Fibroblast of mammary gland (primary cell): ENCODE measurements at places on chromosomes 5 and 9.

- no peak for DNase-seq
Observed at GRCh38 chr5:172846677-172847076, 12.6 kb downstream of the ERGIC1 start.

DNA sequence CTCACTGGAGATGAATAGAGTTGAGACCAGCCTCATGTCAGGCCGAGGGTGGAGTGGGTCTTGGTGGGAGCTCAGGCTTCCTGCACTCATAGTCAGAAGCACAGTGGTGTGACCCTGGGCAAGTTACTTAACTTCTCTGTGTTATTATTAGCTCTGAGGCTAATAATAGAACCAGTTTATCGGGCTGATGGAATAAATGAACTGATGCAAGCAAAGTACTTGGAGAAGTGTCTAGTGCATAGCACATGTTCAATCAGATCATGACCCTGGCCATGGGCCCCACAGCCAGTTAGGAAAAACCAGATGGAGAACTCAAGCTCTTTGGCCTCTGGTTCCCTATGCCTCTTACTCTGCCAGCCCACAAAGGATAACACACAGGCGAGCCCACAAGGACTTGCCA lies 45.3 kb upstream of the OSMR start:
- DNase-seq = no peak

- DNase-seq = peak; percentile 33
Observed at GRCh38 chr9:129500161-129500862, 120.6 kb downstream of the C9orf50 start.

GRCh38 chr5:137627706-137628105 lies 108.2 kb downstream of the KLHL3 start:
- DNase-seq = no peak

GRCh38 chr5:135124128-135124527 lies 90.1 kb upstream of the PITX1 start:
- no peak for DNase-seq

- no peak for DNase-seq
Observed at GRCh38 chr5:118095115-118095514, 893.2 kb downstream of the DTWD2 start.

DNA sequence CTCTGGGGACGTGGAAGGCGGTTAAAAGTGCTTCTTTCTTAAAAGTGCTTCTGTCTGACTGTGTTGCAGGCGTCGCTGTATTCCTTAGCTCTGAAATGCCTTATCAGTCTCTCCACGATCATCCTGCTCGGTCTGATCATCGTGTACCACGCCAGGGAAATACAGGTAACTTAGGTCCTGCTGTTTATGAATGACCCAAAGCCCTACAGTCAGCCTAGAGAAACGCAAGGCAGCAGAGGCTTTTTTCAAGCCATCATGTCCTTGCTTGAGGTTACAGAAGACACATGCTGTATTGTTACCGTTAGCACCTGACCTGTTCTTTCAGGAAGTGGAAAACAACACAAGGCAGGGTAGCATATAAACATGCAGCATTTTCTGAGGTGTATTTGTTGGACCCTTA lies 2.0 kb downstream of the KCNN2 start:
- no peak for DNase-seq

GRCh38 chr9:71681708-71682272 lies 86.5 kb downstream of the CEMIP2 start:
- DNase-seq = peak; percentile 70

GRCh38 chr9:87259543-87260518 lies 237.8 kb upstream of the DAPK1 start:
- peak; percentile 75 for DNase-seq

GRCh38 chr9:96350866-96351265 lies 32.6 kb downstream of the SLC35D2 start:
- DNase-seq = no peak

DNA sequence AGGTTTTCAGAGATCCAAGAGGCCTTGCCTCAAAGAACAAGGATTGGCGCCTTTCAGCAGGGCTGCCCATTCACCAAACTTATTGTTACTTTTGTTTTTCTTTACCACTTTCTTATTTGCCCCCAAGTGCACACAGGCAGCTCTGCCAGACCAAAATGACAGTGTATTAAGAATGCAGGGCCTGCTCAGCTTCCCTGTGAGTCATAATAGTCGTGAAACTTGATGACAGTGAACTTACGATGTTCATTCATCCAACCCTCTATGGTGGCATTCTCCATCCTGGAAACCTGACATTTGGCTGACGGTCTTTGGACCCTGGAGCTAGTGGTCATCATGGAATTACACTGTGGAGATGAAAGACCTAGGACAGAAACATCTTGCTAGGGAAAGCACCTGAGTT lies 44.3 kb downstream of the UBE2QL1 start:
- no peak for DNase-seq

DNA sequence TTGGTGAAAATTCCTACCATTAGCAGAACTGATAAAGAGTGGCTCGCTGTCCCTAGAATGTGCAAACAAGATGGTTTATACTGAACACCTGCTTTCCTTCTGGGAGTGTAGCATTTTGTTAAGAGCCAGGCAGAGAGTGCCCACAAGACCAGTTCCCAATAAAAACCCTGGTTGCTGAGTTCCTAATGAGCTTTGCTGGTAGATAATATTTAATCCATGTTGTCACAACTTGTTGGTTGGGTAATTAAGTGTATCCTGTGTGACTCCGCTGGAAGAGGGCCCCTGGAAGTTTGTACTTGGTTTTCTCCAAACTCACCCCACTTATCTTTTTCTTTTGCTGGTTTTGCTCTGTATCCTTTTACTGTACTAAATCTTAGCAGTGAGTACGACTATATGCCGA lies 39.5 kb upstream of the GOLGA1 start:
- no peak for DNase-seq

DNA sequence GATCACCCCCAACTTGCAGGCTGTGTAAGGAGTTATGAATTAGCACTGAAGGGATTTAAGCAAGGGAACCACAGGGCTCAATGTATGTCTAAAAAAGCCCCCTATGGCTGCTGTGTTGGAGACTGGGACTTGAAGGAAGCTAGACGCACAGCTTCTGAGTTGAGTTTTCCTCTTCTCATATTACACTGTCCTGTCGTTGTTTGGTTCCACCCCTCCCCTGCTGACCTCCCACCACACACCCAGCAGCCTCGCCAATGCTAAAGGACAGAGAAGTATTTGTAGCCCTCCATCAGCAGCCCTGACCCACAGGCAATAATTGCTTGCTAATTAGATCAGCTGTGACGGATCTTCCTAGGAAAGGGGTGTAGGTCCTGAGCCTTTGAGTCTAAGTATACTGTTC lies 15.1 kb upstream of the CARTPT start:
- no peak for DNase-seq

DNA sequence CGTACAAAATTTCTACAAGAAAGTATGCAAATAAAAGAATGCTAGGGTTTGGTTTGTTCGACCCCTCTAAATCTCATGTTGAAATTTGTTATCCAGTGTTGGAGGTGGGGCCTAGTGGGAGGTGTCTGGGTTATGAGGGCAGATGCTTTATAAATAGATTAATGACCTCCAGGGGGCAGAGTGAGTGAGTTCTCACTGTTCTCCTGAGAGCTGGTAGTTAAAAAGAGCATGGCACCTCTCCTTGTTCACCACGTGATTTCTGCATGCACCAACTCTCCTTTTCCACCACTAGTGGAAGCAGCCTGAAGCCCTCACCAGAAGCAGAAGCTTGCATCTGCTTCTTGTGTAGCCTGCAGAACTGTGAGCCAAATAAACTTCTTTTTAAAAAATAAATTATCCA lies 50.4 kb upstream of the FAM170A start:
- DNase-seq = peak; percentile 41

- DNase-seq = peak; percentile 49
Observed at GRCh38 chr5:172714491-172715420, 56.2 kb downstream of the DUSP1 start.

DNA sequence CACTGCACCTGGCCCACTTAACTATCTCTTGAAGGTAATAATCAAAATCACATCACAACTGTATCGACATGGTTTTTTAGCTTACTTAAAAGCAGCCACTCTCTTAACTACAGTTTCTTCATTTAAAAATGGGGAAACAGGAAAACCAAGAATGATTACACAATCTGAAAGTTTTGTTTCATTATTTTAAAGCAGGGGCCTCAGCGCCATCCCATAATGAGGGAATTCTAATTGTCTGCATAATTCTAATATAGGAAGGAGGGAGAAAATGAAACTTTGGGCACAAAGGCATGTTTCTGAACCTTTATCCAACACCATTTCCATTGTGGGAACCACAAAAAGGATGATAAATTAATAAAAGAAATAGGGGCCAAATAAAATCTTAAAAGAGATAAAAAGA lies 7.6 kb downstream of the HACD4 start:
- DNase-seq = no peak

DNA sequence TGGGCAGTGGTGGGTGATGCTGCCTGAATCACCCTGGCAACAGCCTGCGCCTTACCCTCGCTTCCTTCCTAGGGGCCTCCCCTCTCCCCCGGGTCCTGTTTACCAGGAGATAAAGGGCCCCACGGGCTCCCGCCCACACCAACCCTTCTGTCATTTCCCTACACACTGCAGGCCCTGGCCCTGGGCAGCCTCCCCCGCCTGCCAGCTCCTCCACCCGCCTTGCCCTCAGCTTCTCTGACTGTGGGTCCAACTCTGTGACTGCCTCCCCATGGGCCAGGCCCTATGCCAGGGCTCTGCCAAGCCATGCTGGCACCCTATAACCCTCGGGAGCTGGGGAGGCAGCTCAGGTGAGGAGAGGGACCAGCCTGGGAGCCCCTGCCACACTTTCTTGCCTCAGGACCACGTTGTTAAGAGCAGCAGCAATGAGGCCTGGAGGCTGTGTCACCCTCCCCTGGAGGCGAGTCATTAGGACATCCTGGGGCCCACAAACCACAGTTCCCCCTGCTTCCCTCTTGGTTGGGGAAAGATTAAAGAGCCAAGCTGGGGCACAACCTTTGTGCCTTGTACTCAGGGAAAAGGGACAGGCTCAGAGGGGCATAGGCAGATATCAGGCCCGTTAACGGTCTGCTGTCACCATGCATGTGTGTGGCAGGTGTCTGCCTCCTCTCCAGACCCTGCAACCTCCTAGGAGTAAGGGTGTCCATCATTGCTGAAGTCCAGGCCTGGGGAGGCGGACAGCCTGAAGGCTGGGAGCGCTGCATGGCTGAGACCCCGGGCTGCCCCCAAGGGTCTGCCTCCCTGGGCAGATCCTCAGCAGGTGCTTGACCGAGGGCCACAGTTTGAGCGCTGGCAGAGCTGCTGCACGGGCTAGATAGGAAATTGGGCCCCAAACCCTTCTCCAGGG lies 2.8 kb downstream of the MGAT4B start:
- peak; percentile 40 for DNase-seq

- DNase-seq = peak; percentile 5
Observed at GRCh38 chr5:114657342-114658130, 295.7 kb downstream of the KCNN2 start.

- no peak for DNase-seq
Observed at GRCh38 chr9:15163931-15164330, 143.1 kb downstream of the TTC39B start.

DNA sequence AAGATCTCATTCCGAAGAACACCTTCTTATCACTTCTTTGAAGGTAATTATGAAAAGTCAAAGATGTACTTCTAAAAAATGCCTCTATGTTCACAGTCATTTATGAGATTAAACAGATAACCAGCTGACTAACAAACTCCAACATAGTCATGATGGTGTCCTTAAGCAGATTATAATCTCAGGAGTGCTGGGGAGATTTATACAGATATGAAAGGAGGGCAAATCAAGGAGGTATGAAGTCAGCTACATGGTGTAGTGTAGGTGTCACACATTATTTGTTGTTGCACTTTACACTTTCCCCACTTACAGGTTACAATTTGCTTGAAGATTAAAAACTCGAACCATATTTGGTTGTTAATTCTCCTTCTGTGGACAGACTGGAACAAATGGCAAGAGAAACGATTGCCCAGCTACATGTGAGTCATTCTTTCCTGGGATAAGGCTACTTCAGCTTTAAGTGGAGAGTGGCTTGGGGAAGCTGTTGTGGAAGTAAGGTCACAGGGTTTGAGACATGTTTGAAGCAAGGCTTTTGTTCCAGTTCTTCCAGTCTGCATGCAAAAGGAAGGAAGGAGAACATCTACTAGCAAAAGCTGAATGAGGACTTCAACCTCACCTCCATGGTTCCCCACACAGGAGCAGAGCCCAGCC lies 320.1 kb downstream of the ADGRV1 start:
- DNase-seq = peak; percentile 43

DNA sequence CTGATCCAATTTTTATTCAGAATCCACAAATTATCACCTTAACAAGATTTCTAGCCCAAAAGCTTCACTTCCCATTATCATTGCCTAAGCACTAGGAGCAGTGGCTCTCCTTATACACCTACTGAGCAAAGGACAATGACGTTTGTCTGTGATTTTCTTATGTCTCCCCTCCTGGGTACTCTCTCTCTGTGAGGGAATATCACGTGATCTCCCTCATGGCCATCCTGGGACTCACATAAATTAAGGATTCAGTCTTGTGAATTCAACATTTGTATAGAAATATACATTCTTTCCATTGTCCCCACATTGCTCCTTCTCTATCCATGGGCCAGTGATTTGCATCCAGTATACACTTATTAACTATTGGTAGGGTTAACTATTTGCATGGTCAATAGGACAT lies 476.5 kb downstream of the PLK2 start:
- no peak for DNase-seq

GRCh38 chr5:32475334-32476097 lies 31.0 kb upstream of the ZFR start:
- DNase-seq = no peak

GRCh38 chr5:166540156-166540555 lies 1751.3 kb upstream of the WWC1 start:
- no peak for DNase-seq

DNA sequence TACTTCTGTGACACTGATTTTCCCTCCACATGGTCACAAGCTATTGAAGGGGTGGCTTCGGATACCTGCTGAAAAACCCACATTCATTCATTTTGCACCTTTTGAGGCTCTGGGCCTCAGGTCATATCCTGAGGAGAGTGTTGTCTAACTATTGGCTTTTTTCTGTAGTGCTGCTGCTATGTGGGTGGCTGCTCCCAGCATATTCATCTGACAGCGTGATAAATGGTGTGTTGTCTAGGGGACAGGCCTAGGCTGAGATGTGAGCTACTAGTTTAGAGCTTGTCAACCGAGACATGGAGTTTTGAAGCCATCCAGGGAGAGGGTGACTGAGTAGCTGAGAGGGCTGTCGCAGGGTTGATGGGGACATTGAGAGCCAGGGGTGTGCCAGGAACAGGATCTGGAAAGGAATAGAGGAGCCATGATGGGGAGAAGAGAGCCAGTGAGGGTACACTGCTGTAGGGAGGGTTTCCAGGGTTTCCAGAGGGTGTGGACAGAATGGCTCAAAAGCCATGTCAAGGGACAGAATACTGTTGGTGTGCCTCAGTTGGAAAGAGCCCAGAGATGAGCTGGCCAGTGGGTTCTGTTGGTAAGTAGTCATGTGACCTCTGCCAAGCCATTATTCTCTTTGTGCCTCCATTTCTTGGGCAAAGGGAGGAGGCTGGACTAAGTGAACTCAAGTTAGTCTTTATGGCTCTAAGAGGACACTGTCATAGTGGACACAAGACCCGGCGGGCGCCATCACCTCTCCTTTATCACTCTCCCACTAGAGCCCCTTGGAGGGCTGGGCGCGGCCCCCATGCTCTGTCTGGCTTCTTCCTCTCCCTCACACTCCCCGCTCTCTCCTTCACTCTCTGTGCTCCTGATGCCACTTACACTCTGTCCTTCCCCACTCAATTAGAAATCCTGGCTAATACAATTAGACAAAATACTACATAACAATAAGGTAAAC lies 19.9 kb downstream of the ADCY2 start:
- no peak for DNase-seq
